ENCODE measurements at places on chromosomes 5 and 9.
A peak's percentile ranks its signal among the peaks of the same experiment; 100 is the strongest.

DNA sequence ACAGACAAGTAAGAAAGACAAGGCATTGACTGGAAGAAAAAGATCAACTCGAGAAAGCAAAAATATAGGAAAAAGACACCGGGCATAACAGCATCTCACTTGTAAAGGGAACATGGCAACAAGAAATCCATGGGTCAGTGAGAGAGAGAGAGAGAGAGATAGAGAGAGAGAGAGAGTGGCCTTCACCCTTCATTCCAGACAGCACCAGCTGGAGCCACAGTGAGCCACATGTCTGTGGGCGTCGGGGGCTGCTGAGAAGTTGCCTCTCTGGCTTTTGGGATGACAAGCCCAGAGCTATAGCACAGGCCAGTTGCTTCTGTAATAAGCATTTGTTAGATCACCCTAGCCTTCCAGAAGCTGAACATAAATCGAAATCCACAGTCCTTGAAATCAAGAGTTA, 20.3 kb upstream of the ENC1 start:
- DNase-seq: no peak

- no peak for DNase-seq
These were observed 9.2 kb upstream of the GADD45G start for GRCh38 chr9:89595646-89596045.

DNA sequence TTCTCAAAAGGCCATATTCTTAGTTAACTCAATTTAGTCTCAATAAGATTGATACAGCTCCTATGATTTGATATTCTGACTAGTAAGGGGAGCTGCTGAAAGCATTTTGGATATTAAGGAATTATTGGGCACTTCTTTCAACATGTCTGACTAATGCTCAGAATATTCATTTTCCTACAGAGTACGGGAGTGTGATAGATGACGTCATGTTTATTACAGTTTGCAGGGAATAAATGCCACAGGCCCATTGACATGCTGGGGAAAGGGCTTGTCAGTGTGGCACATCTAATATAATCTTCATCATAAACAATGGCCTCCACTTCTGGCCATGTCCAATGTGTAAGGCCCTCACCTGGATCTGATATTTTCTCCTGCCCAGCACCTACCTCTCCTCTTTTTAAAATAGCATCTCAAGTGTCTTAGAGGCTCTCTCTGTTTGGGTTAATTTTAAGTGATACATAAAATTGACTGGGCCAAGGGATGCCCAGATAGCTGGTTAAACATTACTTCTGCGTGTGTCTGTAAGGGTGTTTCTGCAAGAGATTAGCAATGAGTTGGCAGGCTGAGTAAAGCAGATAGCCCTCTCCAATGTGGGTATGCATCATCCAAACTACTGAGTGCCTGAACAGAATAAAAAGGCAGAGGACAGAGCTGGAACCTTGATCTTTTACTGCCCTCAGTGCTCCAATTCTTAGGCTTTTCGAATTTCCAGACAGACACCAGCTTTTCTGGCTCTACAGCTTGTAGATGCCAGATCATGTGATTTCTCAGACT, 99.3 kb downstream of the SLC24A2 start:
- peak; percentile 6 for DNase-seq

DNA sequence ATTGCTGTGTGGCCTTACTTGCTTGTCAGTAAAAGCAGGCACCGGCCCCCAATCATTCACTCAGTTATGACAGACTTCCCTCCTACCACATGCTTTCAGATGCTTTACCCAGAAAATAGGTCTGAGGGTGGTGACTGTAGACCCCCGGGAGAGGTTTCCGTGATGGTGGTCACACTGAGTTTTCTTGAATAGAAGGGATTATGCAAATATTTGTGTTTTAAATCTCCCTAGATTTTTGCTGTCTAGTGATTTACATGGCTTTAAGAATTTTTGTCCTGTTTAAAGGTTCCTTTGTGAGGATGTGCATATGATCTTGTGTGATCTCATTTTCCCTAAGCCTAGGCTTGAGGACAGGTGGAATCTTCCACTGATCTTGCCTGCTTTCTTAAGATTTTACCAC, 281.7 kb downstream of the FANCC start:
- no peak for DNase-seq

DNA sequence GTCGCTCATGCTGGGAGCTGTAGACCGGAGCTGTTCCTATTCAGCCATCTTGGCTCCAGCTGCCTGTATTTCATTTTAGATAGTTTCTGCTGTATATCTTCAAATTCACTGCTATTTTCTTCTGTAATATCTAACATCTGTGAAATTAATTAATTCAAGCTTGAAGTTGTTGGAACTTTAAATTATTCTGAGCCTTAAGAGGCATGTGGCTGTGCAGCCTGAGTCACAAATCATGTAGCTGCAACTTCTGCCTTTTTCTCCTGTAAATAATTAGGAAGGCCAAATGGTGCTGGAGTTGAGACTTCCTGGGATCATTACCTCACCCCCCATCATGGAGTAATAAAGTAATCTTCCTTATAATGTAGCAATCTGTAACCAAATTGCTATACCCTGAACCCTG, 183.3 kb upstream of the PCSK5 start:
- DNase-seq: no peak

- no peak for DNase-seq
These were observed 38.8 kb downstream of the SFXN1 start for GRCh38 chr5:175516933-175517823.

- DNase-seq: peak; percentile 67
These were observed 20.9 kb upstream of the ARHGAP26 start for GRCh38 chr5:142749321-142749720.

- peak; percentile 66 for DNase-seq
These were observed 4.8 kb upstream of the CHSY3 start for GRCh38 chr5:129899454-129899853.

DNA sequence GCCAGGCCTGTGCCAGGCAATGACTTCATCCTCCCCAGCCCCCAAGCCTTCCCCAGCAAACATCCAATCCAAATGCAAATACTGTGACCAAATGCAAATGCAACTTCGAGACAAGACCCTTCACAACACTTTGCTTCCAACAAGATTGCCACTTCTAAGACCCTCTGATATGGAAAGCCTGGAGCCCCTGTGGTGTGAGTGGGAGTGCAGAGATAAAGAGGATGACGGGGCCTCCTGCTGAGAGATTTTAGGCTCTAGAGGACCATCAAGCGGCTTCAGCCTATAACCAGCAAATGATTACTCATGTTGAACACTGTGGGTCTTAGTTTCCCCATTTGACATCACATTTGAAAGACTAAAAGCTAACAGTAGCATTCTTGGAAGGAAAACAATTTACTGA, 46.6 kb upstream of the GABRP start:
- DNase-seq: no peak

DNA sequence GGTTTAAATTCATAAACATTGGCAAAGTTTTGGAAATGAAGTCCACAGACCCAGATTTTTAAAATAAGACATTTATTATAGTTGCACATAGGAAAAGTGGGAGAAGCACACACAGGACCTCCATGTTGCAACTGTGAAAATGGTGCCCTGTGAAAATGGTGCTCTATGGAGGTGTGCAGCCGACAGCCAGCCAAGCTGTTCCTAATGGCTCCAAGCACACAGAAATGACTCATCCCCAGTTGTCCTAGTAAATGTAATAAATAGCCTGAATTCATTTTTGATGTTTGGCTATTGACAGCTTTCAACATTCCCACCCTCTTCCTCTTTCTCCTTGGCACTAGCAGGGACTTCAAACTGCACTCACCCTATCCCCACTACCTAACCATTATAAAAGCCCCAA, 590.9 kb downstream of the CAAP1 start:
- DNase-seq: no peak

DNA sequence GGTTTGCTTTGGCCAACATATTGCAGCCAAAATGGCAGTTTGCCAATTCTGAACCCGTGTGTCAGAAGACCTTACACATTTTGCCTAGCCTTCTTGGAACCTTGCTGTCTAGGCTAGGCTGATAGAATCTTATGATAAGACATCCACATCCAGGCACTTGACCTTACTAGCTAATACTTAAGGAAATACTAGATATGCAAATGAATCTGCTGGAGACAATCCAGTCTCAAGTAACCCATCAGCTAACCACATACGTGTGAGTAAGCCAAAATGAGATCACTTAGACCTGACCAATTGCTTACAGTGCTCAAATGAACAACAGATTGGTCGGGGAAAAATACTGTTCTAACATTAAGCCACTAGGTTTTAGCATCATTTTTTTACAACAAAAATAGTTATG, 1504.6 kb upstream of the CDH9 start:
- peak; percentile 69 for DNase-seq

GRCh38 chr5:32833127-32833526, 122.0 kb downstream of the NPR3 start:
- DNase-seq: no peak

DNA sequence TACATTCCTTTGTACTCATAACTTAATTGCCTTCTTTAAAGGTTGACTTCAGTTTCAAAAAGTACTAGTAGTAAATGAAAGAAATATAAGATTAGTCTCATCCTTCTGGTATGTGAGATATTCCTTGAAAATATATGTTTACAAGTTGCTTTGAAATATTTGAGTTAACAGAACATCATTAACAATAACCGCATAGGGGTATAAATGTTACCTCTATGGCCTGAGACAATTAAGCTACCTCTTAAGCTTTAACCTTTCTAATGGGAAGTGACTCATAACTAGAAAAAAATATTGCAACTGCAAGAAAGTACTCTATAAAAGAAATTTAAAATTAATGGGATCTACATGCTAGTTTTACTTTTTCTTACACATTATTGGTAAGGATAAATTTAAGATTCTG, 399.0 kb downstream of the CDH10 start:
- no peak for DNase-seq

DNA sequence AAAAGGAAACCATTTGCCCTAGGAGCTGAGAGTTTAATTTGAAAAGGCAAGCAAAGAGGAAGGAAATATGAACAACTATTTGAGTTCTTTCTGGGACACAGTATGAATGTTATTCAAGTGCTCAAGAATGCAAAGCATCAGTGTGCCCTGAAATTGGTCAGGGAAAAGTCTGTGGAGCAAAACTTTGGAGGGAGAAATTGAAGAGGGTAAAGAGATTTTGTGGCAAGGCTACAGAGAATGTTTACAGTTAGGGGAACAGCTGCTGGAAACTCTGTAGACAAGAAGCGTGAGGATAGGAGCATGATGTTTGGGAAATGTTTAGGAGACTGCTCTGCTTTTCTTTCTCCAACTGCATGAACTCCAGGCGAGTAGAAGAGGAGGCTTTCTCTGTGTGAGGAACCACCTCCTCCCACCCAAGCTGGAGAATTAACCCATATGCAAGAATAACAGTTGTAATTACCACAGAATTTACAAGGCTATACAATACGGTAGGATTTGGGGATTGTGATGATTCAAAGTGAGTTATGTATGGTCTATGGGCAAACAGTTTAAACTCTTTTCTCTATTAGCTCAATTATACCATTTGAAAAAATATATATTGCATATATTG, 75.4 kb upstream of the IL7R start:
- no peak for DNase-seq

- no peak for DNase-seq
These were observed 302.7 kb downstream of the PIK3R1 start for GRCh38 chr5:68518286-68518685.

DNA sequence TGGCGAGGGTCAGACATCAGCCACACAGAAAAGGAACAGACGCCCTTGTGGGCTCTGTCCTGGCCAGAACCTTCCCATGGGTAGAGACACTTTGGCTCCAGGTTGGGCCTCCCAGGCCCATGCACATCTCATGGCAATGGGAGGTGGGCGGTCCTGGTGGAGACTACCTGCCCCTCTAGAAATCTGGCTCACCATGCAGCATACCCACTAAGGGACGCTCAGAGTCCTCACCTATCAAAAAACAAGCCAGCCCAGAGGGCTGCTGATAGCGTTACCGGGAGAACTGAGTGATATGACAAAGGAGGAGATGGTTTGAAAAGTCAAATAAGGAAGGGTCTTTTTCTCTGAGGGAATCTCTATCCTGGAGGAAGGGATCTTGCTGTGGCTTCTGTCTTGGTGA, 62.1 kb downstream of the C5orf15 start:
- no peak for DNase-seq

GRCh38 chr9:88747768-88748167, 212.8 kb downstream of the NXNL2 start:
- peak; percentile 91 for DNase-seq
